ENCODE measurements at places on chromosomes 16 and 17.

DNA sequence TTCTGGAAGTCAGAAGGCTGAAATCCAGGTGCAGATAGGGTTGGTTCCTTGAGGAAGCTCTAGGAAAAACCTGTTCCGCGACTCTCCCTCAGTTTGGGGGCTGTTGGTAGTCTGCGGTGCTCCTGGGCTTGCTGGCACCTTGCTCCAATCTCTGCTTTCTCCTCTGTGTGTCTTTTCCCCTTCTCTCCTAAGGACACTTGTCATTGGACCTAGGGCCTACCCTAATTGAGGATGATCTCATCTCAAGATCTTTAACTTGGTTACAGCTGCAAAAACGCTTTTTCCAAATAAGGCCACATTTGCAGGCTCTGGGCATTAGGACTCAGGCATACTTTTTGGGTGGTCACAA lies 12.9 kb upstream of the CACNG4 start:
- DNase-seq, result no peak

DNA sequence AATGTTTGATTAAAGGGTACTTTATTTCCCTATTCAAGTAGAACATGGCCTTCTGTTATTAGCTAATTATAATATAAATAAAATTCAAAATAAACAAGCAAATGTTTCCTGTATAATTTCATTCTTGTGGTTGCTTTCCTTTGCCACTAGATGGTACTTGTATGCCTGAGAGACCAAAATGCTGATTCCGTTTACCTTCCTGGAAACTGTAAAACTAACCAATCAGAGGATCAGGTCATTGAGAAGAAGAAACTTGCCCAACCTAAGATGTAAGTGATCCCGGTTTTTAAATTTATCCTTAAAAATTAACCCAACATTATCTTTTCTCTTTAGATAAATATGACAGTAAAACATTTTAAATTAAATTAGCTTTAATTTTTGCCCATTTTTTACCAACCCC lies 8.1 kb upstream of the ABCA5 start:
- DNase-seq, result peak; percentile 13

GRCh38 chr16:2208308-2208707 lies 2.4 kb downstream of the BRICD5 start:
- DNase-seq, result no peak

DNA sequence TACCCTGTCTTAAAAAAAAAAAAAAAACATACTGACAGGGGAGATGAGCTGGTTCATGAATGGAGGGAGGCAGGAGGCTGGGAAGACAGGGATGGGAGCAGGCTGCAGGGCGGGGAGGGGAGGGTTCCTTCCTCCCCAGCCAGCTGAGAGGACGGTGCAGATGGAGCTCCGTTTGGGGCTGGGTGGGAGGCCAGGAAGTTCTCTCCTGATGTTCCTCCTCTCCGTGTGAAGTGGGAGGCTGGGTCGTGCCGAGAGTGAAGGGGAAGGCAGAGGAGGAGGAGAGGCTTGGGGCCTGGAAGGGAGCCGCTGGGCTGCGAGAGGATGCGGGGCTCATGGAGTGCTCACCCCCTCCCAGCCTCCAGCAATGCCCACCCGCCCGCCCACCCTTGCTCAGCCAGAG lies 21.3 kb downstream of the SBK1 start:
- no peak for DNase-seq

Data from EH (cell line).